Activated naive CD4-positive, alpha-beta T cell treated with anti-CD3 and anti-CD28 coated beads for 36 hours (primary cell): ENCODE measurements at places on chromosomes 2 and 18. TPM values are rescaled to one million over a fixed set of nuclear protein-coding genes. Genes with fewer than 3 reads are reported as not detected.
A peak's percentile ranks its signal among the peaks of the same experiment; 100 is the strongest.

The CNGA3 gene
- not detected for total RNA-seq

- peak; percentile 9 for DNase-seq
- peaks cover 7% of the 10 kb centered on the region for H3K27me3 ChIP-seq
- H3K27ac ChIP-seq = no peak overlapping the region
- H3K4me1 ChIP-seq = no peaks in the 10 kb centered on the region
- H3K4me3 ChIP-seq = no peak overlapping the region
Observed at GRCh38 chr2:29747786-29748470, 173.5 kb downstream of the ALK start.

The AQP12A gene
- not detected for total RNA-seq

The LRP1B gene
- not detected for total RNA-seq

- H3K4me1 ChIP-seq = no peaks in the 10 kb centered on the region
- no peak overlapping the region for H3K27ac ChIP-seq
- H3K4me3 ChIP-seq = no peak overlapping the region
Observed at GRCh38 chr2:191959209-191959608, 112.3 kb upstream of the CAVIN2 start.

The GALR1 gene
- total RNA-seq = not detected

DNA sequence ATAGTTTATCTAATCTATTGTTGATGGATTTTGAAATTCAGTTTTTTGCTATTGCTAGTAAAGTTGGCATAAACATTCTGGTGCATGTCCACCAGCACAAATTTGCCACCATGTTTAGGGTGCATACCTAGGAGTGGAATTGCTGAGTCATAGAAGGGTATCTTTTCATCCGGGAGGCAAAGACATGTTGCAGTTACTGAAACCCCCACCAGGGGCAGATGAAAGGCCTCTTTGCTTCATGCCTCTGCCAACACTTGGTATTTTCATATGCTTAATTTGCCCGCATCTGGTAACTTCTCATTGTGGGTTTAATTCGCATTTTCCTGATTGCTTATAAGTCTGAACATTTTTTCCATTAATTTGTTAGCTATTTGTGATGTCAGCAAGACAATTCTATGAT is 8.2 kb downstream of the DCC start:
- H3K27me3 ChIP-seq = peaks cover 2% of the 10 kb centered on the region
- H3K4me1 ChIP-seq = no peaks in the 10 kb centered on the region
- H3K4me3 ChIP-seq = no peak overlapping the region
- peak; percentile 9 for DNase-seq
- no peaks in the 10 kb centered on the region for H3K36me3 ChIP-seq

The ITGAV gene
- 5.0 TPM for total RNA-seq

DNA sequence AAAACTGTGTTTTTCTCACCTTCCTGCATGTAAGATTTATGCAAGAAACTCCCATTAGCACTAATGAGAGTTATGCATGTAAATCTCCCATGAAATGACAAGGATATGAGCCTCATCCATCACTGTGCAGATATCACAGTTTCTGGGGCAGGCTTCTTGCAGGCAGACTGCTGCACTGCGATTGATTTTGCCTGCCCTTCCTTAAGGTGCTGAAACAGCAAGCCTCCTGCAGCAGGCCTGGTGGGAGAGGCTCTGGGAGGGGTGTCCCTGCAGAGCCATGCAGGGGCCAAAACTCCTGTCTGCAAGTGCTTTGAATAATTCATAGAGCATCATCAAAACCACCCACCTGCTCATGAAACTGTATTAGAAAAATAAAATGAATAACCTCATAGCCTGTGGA is 285.9 kb downstream of the MYT1L start:
- H3K4me3 ChIP-seq = no peak overlapping the region
- H3K27ac ChIP-seq = no peak overlapping the region
- DNase-seq = no peak

DNA sequence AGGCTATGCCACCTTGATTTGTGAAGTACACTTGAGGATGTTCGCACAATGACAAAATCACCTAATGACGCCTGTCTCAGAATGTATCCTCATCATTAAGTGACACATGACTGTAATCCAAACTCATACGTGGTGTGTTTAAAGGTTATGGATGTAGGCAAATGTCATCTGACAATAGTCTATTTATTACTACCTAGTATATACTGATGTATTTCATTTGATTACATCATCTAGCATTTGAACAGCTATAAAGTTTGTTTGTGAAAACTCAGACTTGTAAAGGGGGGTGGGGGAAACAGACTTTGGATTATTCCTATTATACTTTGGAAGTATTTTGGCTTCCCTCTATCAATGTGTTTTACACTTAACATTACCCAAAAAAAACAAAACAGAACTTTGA is 129.9 kb downstream of the TANC1 start:
- H3K36me3 ChIP-seq = peaks cover 16% of the 10 kb centered on the region
- DNase-seq = no peak
- no peak overlapping the region for H3K4me3 ChIP-seq
- no peak overlapping the region for H3K27ac ChIP-seq

- H3K4me3 ChIP-seq = no peak overlapping the region
- DNase-seq = no peak
- no peaks in the 10 kb centered on the region for H3K4me1 ChIP-seq
- no peaks in the 10 kb centered on the region for H3K36me3 ChIP-seq
Observed at GRCh38 chr2:202196727-202197126, 41.7 kb downstream of the SUMO1 start.

DNA sequence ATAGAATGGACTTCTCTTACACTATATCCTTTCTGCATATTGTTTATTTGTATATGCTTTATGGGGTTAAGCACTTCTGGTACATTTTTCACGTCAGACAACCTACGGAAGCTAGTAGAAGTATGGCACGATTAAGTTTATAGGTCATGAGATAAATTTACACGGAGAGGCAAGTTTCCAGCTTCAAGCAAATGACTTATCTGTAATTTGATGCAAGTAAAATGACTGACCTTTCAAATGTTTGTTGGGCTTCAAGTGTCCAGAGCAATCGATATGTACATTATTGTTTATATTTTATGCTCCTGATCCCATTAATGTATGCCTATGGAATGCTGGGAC is 97.5 kb upstream of the EFEMP1 start:
- H3K36me3 ChIP-seq = no peaks in the 10 kb centered on the region
- no peak for DNase-seq
- H3K4me1 ChIP-seq = no peaks in the 10 kb centered on the region
- no peak overlapping the region for H3K4me3 ChIP-seq

DNA sequence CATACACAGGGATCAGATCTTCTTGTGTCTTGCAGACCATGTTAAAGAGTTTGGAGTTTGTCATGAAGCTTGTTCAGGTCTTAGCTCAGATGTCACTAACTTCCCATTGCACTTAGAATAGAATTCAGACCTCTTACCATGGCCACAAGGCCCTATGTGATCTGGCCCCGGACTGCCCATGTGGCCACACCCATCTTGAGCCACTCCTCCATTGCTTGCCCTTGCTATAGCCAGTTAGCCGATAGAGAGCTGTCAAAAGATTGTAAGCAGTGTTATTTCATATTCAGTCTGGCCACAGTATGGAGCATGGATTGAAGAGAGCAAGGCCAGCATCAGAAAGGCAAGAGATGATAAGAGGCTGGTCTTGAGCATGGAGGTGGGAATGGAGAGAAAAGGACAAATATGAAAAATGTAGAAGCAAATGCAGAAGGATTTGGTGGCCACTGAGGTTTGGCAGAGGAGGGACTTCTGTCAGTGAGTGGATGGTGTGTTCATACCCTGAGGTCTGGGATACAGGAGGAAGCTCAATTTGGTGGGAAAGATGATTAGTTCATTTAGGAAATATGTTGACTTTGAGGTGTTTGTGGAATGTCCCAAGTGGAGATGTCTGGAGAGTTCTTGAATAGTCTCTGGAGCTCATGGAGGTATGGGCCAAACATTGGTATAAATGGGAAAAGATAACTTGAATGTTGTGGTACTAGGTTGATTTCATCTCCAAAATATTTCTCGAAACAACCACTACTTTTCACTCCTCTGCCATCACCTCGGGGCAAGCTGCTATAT is 10.6 kb downstream of the DGUOK start:
- H3K4me3 ChIP-seq = no peak overlapping the region
- no peak overlapping the region for H3K27ac ChIP-seq
- H3K27me3 ChIP-seq = no peaks in the 10 kb centered on the region

DNA sequence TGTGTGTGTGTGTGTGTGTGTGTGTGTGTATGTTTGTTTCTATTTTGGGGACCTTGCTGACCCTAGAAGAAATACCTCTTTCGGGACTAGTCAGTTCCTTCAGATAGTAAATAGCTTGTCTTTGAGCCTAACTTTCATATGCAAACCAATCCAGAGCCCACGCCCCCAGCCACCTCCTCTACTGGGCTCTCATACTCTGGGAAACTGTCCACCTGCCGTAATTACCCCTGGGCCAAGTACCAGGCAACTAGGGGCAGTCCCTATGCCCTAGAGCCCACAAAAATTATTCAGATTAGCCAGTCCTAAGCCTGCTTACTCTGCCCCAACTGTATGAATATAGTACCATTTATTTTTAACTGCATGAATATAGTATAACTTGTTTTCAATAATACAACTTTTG is 970.4 kb downstream of the EPHA4 start:
- H3K27me3 ChIP-seq = peaks cover 5% of the 10 kb centered on the region
- no peaks in the 10 kb centered on the region for H3K4me1 ChIP-seq
- no peak overlapping the region for H3K27ac ChIP-seq

DNA sequence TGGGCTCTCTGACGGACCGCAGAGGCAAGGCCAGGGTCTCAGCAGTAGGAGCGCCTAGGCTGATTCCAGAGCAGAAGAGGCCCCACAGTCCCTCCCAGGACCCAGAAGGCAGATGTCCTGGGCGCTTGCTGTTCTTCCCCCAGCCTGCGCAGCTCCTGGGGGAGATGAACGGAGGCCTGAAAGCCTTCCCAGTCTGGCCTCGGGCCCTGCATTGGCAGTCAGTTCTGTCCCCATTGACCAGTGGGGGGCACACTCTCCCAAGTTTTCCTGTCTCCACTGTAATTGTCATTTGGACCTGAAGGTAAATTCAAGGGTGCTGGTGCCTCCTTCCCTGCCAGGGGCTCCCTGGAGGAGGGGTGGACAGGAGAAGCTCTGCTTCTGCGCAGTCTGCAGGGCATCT is 345.7 kb downstream of the CYP26B1 start:
- DNase-seq = peak; percentile 18
- H3K4me1 ChIP-seq = no peaks in the 10 kb centered on the region
- H3K27me3 ChIP-seq = peaks cover 4% of the 10 kb centered on the region
- H3K27ac ChIP-seq = no peak overlapping the region
- H3K36me3 ChIP-seq = no peaks in the 10 kb centered on the region

- no peaks in the 10 kb centered on the region for H3K27me3 ChIP-seq
- no peak overlapping the region for H3K27ac ChIP-seq
- H3K4me3 ChIP-seq = no peak overlapping the region
- H3K4me1 ChIP-seq = peaks cover 3% of the 10 kb centered on the region
- H3K36me3 ChIP-seq = no peaks in the 10 kb centered on the region
- DNase-seq = no peak
Observed at GRCh38 chr2:109270505-109271312, 141.7 kb downstream of the SH3RF3 start.

The HRH4 gene
- total RNA-seq = not detected

The MC5R gene
- not detected for total RNA-seq

The DYNAP gene
- not detected for total RNA-seq

DNA sequence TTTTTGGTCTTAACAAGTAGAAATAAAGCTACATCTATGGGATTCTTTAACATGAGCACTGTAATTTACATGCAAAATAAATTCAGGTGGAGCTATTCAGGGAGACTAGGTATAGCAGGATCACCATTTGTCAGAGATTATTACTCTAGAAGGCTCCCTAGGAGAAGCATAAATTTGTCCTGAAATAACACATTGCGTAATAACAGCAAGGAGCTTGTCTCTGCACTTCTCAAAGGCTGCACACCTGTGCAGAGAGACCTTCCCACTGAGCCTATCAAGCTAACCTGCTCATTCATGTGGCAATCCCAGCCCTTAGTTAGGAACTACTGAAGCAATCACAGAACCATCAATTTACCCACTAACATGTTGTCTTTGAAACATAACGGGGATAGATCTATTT is 437.4 kb upstream of the MC4R start:
- H3K27me3 ChIP-seq = no peaks in the 10 kb centered on the region
- H3K4me1 ChIP-seq = no peaks in the 10 kb centered on the region
- no peak overlapping the region for H3K4me3 ChIP-seq
- no peak overlapping the region for H3K27ac ChIP-seq
- H3K36me3 ChIP-seq = no peaks in the 10 kb centered on the region

- no peak overlapping the region for H3K27ac ChIP-seq
- H3K27me3 ChIP-seq = no peaks in the 10 kb centered on the region
- H3K4me1 ChIP-seq = peaks cover 36% of the 10 kb centered on the region
- H3K36me3 ChIP-seq = no peaks in the 10 kb centered on the region
- DNase-seq = no peak
- H3K4me3 ChIP-seq = no peak overlapping the region
Observed at GRCh38 chr2:237935740-237936452, 30.9 kb upstream of the UBE2F start.

DNA sequence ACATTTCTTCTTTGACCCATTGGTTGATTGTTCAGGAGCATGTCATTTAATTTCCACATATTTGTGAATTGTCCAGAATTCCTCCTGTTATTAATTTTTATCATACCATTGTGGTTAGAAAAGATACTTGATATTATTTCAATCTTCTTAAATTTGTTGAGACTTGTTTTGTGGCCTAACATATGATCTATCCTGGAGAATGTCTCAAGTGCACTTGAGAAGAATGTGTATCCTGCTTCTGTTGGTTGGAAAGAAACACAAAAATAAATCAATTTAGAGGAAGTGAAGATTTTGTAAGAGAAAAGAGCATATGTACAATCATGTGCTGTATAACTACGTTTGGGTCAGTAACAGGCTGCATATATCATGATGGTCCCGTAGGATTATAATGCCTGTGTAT is 118.6 kb upstream of the CDC42EP3 start:
- DNase-seq = no peak
- H3K27ac ChIP-seq = no peak overlapping the region
- H3K4me3 ChIP-seq = no peak overlapping the region
